IPS DF 6.9 (cell line): ENCODE measurements at places on chromosomes 5 and 9.
A peak's percentile ranks its signal among the peaks of the same experiment; 100 is the strongest.

GRCh38 chr9:113894166-113894565 is 18.1 kb downstream of the ZNF618 start:
- DNase-seq: no peak

DNA sequence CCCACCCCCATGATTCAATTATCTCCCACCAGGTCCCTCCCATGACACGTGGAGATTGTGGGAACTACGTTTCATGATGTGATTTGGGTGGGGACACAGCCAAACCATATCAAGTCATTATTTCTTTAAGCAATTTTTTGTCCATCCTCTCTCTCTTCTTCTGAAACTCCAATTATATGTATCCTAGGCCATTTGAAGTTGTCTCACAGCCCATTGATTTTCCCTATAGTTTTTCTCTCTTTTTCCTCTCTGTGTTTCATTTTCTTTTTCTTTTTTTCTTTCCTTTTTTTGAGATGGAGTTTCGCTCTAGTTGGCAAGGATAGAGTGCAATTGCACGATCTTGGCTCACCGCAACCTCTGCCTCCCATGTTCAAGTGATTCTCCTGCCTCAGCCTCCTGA is 101.9 kb upstream of the CXCL14 start:
- DNase-seq: no peak

- DNase-seq: no peak
Observed at GRCh38 chr9:136567651-136568287, 21.9 kb upstream of the NOTCH1 start.

DNA sequence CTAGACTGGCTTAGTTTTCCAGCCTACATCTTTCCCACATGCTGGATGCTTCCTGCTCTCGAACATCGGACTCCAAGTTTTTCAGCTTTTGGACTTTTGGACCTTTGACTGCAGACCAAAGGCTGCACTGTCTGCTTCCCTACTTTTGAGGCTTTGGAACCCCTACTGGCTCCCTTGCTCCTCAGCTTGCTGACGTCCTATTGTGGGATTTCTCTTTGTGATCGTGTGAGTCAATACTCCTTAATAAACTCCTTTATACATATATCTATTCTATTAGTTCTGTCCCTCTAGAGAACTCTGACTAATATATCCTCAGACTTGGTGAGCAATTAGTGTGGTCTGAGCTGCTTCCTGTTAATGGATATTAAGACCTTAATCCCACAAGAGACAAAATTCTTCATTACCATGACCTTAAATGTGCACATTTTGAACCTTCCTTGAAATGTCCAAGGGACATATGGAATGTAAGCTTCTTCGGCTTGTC is 752.9 kb downstream of the CDH18 start:
- DNase-seq: no peak

DNA sequence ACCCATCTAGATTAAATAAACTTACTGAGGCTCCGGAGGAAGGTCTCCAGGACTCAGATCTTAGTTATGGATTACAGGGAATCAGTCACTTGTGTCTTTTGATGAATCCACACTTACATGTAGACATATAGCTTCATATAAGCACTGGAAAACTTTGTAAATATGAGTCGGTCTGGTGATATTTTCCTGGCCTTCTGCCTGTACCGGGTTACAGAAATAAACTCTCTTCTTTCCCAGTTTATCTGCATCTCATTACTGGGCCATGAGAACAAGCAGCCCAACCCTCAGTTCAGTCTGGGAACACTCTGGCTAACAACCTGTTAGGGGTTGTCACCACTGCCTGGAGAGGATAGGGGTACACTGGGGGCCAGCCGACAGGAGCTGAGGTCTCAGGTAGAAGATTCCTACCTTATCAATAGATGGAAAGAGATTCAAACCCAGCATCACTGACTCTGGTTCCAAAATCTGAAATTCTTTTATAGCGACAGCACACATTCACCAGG is 59.1 kb downstream of the THBS4 start:
- DNase-seq: no peak

DNA sequence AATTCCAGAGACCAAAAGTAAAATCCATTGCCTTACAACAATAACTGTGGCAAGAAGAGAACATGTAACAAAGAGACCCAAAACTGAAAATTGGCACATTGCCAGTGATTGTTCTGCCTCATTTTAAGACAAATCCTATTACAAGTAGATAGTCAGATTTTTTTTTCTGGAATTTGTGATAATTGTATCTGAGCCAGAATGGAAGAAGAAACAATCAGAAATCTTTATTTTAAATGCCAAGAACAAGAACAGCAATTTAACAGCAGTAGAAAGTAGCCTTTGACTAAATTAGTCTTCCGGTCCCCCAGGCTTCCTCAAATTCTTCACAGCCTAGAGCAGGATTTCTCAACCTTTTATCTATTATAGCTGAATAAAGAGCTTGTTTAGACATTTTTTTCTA is 106.7 kb upstream of the PTPN3 start:
- DNase-seq: no peak

DNA sequence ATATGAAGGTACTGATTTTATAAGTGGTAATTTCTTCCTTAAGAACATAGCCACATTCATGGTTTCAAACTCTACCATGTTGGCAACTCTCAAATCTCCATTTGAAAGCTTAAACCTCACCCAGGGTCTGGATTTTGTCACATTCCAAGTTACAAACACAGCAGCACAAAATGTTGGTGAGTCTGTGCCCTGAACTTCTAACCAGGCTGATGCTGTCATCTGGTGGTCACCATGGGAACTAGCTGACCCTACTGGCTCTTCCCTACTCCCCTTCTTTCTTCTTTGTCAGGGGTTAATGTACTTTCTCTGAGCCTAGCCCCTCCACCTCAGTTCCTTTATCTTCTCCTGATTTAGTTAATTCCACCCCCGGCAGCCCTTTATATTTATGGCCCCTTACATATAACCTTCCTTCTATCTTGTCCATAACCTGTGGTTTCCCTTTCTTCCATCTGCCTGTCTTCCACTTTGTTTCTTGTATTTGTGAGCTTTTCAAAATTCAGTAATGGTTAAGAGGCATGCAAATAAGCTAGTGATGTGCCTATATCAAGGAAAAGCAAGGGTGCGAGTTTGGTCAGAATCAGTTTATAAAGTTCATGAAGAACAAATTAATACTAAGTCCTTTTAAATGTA is 35.9 kb downstream of the TGFBR1 start:
- DNase-seq: peak; percentile 41

DNA sequence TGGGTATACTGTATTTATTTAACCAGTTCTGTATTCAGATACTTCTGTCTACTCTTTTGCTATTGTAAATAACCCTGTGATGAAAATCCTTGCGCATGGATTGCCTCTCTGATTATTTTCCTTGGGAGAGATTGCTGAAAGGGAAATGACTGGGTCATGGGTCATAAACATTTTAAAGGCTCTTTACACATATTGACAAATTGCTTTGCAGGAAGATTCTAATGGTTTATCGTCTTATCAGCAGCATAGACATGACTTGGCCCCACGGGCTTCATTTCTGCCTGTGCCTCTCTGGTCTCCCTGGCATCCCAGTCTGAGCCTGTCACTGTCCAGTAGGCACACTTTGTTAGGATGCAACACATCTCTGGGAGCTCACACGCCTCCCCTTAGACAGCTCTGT is 52.3 kb downstream of the RGS3 start:
- DNase-seq: no peak

- DNase-seq: no peak
Observed at GRCh38 chr9:5999443-6000101, 15.9 kb downstream of the RANBP6 start.

GRCh38 chr5:462051-462481 is 19.1 kb downstream of the EXOC3 start:
- no peak for DNase-seq

- no peak for DNase-seq
Observed at GRCh38 chr9:127185181-127185580, 62.7 kb upstream of the ANGPTL2 start.

DNA sequence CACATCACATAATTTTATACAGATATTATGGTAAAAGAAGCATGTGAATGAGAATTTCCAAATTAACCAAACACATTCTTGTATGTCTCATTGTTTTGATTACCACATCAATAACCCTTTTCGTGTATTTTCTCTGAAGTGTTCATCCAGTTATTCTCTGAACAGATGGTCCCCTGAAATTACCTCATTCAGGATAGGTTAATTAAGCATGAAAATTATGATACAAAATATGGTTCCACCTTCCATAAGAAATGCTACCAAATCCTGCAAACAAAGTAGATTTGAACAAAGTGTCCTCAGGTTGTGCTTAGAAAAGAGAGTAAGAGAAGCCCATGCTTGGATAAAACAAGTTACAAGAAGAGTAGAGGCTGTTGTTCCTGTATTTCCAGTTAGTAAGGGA is 83.1 kb upstream of the LMNB1 start:
- no peak for DNase-seq

DNA sequence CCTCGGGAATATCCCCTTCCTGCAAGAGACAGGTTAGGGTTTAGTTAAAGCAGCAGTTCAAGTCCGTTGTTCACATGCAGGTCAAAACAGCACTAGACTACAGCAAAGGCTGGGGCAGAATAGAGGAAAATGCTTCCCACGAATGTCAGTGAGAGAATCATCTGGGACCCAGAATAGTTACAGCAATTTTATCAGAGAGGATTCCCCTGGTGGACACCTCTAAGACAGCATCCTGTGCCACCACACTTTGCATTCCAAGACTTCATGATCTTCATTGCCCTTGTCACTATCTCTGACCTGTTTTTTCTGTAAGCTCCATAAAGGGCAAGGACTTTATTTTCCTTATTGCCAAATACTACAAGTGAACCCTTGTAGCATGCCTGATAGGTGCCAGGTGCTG is 12.9 kb downstream of the GRXCR2 start:
- DNase-seq: no peak

DNA sequence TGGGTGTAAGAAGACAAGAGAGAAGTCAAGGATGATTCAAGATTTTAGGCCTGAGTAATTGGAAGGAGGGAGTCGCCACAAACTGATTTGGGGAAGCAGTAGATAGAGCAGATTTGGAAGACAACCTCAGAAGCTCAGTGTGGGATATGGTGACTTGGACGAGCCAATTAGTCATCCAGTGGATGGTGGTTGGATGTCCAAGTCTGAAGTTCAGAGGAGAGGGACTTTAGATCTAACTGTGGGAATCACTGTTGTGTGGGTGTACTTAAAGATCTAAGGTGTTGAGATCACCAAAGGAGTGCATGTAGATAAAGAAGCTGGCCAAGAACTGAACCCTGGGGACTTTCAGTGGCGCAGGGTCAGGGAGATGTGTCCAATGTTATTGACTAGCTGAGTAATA is 2.2 kb downstream of the IDNK start:
- DNase-seq: no peak

DNA sequence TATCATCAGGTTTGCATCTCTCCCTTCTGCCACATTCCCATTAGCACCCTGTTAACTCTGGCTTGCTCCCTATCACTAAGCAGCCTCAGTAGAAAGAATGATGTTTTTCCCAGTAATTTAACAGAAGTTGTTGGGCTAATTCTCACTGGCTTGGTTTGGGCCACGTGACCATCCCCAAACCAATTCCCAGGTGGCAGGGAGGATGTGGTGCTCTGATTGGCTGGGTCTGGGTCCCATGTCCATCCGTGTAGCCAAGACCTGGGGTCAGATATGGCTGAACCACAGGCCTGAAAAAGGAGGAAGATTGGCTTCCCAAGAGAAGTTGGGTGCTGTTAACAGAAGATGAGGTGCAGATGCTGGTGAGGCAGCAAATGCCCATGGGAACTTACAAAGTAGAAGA is 122.0 kb downstream of the BOD1 start:
- DNase-seq: no peak

- DNase-seq: no peak
Observed at GRCh38 chr5:157535042-157535865, 40.3 kb downstream of the ADAM19 start.

GRCh38 chr5:143649937-143650621 is 161.9 kb upstream of the HMHB1 start:
- no peak for DNase-seq

GRCh38 chr5:114418176-114419066 is 56.6 kb downstream of the KCNN2 start:
- DNase-seq: no peak

DNA sequence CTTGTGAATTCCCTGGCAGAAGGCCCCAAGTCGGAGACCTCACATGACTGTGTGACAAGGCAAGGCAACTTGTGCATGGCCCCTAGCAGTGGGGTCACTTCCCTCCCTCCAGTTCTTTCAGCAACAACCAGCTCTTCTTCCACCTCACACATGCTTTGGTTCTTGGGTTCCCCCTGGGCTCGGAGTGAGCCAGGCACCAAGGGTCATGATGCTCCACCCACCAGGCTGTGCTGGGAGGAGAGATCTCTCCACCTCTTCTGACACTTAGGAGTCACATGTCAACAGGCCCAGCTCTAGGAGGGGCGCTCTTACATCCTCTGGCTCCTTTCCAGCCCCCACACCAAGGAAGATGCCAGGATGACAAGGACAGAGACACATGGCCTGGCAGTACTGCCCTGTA is 56.7 kb downstream of the CDH6 start:
- DNase-seq: no peak

DNA sequence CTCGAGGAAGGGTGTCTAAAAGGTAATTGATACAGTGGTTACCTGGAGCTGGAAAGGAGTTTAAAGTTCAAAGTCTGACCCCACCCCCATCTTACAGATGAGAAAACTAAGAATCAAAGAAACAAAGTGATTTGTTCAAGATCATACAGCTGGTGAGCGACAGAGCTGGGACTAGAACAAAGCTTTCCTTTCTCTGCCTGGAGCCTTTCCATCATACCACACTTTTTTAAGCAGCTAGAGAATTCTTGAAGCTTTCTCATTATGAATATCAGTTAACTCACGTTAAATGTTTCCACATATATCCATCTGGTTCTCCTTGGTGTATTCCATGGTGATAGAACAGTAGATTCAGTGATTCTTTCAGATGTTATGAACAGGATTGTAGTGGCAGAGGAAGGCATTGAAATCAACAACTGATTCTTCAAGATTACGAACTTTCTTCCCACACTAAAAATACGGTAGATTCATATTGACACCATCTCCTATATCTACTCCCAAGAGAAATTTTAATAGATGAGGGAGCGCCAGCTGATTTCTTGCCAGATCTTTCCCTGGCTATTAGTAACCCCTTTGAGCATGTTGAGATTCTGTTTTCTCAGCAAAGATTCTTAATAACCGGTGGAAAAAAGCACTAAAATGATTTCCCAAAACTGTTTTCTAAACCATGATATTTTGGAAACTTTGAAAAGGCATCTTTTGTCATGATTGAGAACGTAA is 233.7 kb downstream of the ADAMTSL1 start:
- no peak for DNase-seq

DNA sequence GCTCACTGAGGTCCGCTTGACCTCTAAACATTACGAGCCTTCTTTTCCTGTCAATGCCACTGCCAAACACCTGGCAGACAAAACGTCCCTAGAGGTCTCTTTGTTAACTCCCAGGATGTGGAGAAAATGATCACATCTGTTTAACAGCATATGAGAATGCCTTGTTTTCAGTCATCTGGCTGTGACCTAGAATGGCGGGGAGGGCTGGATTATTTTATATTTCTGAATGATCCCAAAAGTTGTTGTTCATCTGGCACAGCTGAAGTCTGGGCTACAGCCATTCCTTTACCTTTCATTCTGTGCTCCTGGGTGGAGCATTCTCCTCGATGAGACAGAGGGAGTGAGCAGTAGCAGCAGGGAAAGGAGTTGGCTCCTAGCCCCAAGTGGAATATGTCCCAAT is 138.2 kb downstream of the PRDM6 start:
- no peak for DNase-seq

- DNase-seq: no peak
Observed at GRCh38 chr5:97075649-97076048, 66.8 kb downstream of the LIX1 start.
